ENCODE measurements at places on chromosomes 5 and 9. TPM values are rescaled to one million over a fixed set of nuclear protein-coding genes. Genes with fewer than 3 reads are reported as not detected.

PRDM9 gene
- not detected for total RNA-seq

BHMT gene
- 1.2 TPM for total RNA-seq

DNA sequence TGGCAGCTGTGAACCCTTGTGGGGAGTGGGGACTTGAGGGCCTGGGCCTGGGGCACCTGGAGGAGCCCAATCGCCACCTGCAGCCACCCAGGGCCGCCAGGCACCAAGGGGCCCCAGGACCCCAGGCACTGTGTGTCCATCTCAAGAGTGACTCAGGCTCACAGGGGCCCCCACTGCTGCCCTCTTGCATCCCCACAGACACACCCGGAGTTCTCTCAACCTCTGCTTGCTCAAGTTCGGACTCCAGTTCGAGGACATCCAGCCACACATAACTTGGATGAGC, 51.9 kb downstream of the MRPL36 start:
- DNase-seq = no peak

GRCh38 chr9:2418619-2419018, 203.0 kb upstream of the VLDLR start:
- DNase-seq = no peak

DNA sequence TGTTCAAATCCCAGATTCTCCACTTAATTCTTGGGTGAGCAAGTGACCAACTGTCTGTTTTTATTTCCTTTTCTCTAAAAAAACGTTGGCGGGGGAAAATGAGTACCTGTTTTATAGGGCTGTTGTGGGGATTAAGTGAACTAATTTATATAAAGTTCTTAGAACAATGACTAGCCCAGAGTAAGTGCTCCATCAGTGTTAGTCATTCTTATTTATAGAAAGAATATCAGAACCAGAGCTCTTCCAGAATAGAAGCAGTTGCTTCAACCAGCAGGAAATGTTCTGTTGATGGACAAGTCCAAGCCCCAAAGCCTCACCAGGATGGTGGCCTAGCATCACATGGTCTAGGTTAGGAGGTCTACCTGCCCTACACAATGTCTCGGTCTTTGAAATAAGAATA, 379.2 kb downstream of the ACTL7B start:
- no peak for DNase-seq

DNA sequence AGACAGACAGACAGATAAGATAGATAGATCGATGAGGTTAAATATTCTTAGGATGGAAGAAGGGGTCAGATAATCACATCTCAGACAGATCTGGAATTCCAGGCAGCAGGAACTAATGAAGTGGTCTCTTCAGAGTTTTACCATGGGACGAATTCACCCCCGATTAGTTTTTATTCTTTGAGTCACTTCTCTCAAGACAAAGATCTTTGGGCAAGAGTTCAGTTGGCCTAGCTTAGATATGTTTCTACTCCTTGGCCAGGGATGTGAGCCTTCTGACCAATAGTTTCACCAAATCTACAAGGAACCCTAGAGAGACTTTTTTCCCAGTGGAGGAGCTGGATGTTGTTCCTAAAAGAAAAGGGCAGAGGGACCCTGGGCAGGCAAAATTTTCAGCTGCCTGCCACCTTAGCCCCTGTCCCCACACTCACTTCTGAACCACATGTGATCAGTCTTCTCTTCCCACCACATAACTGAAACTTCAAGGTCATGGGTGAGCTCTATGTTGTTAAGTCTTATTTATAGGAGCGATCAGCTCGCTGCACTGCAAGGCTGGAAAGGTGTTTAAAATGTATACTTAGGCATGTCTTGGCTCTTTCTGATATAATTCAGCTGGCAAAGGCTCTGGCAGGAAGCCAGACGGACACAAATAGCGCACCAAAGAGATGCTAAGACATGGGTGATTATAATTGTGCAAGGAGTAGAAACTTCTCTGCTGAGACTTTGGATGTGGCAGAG, 132.9 kb downstream of the PALM2AKAP2 start:
- peak; percentile 50 for DNase-seq

KIF20A gene
- not detected for total RNA-seq

OTP gene
- not detected for total RNA-seq
